ENCODE measurements at places on chromosomes 13 and 19. TPM values are rescaled to one million over a fixed set of nuclear protein-coding genes. Genes with fewer than 3 reads are reported as not detected.

The FAM124A gene
- 6.1 TPM for total RNA-seq

The IQCN gene
- total RNA-seq = 9.5 TPM

The ZSCAN5B gene
- not detected for total RNA-seq

The WDR88 gene
- total RNA-seq = not detected

The MAST1 gene
- 0.88 TPM for total RNA-seq

The DUXA gene
- not detected for total RNA-seq

The PABPC3 gene
- not detected for total RNA-seq

The GPR4 gene
- total RNA-seq = 1.1 TPM

The NRTN gene
- 1.6 TPM for total RNA-seq

The ZNF155 gene
- 6.1 TPM for total RNA-seq

The ZNF160 gene
- 34.9 TPM for total RNA-seq

The GGN gene
- total RNA-seq = 0.33 TPM

The GRIN3B gene
- total RNA-seq = 2.6 TPM

The CCL25 gene
- total RNA-seq = not detected

The MTMR6 gene
- total RNA-seq = 20.6 TPM

The CYP4F8 gene
- total RNA-seq = not detected

The CEACAM6 gene
- not detected for total RNA-seq

The CYP4F11 gene
- 8.8 TPM for total RNA-seq

The ZNF793 gene
- total RNA-seq = 1.3 TPM

The TEX30 gene
- 9.3 TPM for total RNA-seq

The ETFB gene
- total RNA-seq = 88.5 TPM

The ENOX1 gene
- 2.0 TPM for total RNA-seq

The MYO1F gene
- total RNA-seq = 8.5 TPM

The METTL21C gene
- not detected for total RNA-seq

The PDCD5 gene
- 82.8 TPM for total RNA-seq

The ZNF418 gene
- 8.9 TPM for total RNA-seq

The TMEM59L gene
- total RNA-seq = 2.3 TPM

The ARID3A gene
- 3.5 TPM for total RNA-seq

The LILRA1 gene
- 0.66 TPM for total RNA-seq

The NLRP11 gene
- not detected for total RNA-seq

The AXL gene
- 29.0 TPM for total RNA-seq

The KLF1 gene
- not detected for total RNA-seq

The HCN2 gene
- total RNA-seq = not detected

The CCDC70 gene
- not detected for total RNA-seq

The ZNF724 gene
- total RNA-seq = 2.0 TPM

The KLK3 gene
- not detected for total RNA-seq

The SETDB2 gene
- 9.9 TPM for total RNA-seq

The PTGER1 gene
- total RNA-seq = 1.3 TPM

The C5AR1 gene
- 7.5 TPM for total RNA-seq

The SERTAD1 gene
- total RNA-seq = 18.0 TPM

The DOCK9 gene
- total RNA-seq = 92.2 TPM

The EDDM13 gene
- not detected for total RNA-seq

The CEACAM4 gene
- not detected for total RNA-seq

The PCSK4 gene
- total RNA-seq = 2.2 TPM

The IL12RB1 gene
- 2.1 TPM for total RNA-seq

The PCDH8 gene
- not detected for total RNA-seq

The CLDND2 gene
- not detected for total RNA-seq

The CABP5 gene
- total RNA-seq = not detected

The GFY gene
- not detected for total RNA-seq
